Mucosa of descending colon (tissue), 3 donors: ENCODE measurements at places on chromosomes 6 and 20. TPM values are rescaled to one million over a fixed set of nuclear protein-coding genes. Genes with fewer than 3 reads are reported as not detected.

FAM83C gene
- total RNA-seq: 0.13 TPM

ZC3H12D gene
- total RNA-seq: 8.9 TPM

TSPYL1 gene
- 105 TPM for total RNA-seq

SAPCD1 gene
- total RNA-seq: 4.3 TPM

HEY2 gene
- total RNA-seq: 2.9 TPM

TRIM40 gene
- 19.8 TPM for total RNA-seq
